ENCODE measurements at places on chromosomes 2 and 18. TPM values are rescaled to one million over a fixed set of nuclear protein-coding genes. Genes with fewer than 3 reads are reported as not detected.

The CCDC178 gene
- 1.1 TPM for total RNA-seq

The DPP4 gene
- total RNA-seq, result 11.2 TPM

The EMX1 gene
- total RNA-seq, result not detected

The FN1 gene
- total RNA-seq, result 257 TPM

The PRKAG3 gene
- not detected for total RNA-seq

The CASP8 gene
- total RNA-seq, result 17.0 TPM

The SLC5A7 gene
- 0.58 TPM for total RNA-seq

The ASB18 gene
- not detected for total RNA-seq

DNA sequence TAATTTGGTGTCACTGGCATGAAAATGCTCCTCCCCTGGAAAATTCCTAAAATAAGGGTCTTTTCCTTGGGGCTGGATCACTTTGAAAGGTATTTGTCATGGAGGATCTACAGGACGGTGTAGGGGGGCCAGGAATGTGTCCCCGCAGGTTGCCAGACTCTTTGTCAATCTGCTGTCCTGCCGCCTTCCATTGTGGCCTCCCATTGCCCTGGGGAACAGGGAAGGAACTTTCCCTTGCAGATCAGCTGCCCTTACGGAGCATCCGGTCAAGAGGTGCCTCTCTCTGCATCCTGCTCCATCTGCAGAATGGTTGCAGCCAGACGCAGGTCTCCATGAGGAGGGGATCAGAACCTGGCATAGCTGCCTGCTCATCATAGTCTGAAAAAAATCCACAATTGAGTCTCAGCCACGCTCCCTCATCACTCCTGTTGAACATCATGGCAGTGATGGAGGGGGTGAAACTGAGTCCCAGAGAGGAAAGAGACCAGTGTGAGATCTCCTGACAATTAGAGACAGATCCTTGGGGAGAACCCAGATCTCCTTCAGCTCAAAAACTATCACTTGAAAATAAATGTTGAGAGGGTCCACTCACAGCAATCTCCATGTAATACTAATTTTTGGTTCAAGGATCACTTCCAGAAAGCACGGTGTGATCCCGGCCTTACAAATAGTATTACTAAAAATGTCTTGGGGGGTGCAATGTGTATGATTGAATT, 244.8 kb downstream of the MYCN start:
- H3K27me3 ChIP-seq, result no peaks in the 10 kb centered on the region
- no peak for DNase-seq
- H3K27ac ChIP-seq, result no peak overlapping the region
- H3K4me3 ChIP-seq, result no peak overlapping the region
- peaks cover 19% of the 10 kb centered on the region for H3K4me1 ChIP-seq

DNA sequence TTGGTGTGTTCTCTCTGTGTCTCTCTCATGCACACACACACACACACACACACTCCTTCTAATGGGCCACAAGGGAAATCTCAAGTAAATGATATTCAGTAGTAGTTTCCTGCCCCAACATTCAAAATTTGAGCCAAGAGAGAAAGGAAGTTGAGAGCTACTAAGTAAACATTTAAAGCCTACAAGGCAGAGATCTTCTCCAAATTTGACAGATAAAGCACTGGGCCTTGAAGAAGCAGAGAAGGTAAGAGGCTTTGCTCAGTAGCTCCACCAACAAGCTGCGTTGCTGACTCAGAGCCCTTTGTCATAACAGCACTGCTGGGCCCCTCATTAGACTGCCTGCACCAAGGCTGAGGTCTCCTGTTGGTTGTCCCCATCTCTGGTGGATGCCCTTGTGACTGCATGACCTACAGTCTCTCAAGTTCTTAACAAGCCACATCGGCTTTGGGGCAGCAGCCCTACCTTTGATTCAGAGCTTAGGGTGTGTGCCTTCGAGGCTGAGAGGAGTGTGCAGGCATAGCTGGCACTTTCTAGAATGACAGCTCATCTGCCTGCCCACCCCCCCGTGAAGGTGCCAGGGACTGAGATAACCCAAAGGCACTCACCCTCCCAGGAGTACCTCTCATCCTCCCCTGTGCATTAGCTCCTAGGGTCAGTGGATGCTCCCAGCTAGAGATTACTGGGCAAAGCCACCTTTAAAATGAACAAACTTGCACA, 32.3 kb upstream of the NEB start:
- no peak overlapping the region for H3K27ac ChIP-seq
- DNase-seq, result no peak
- no peaks in the 10 kb centered on the region for H3K36me3 ChIP-seq
- no peaks in the 10 kb centered on the region for H3K27me3 ChIP-seq
- H3K4me3 ChIP-seq, result no peak overlapping the region

DNA sequence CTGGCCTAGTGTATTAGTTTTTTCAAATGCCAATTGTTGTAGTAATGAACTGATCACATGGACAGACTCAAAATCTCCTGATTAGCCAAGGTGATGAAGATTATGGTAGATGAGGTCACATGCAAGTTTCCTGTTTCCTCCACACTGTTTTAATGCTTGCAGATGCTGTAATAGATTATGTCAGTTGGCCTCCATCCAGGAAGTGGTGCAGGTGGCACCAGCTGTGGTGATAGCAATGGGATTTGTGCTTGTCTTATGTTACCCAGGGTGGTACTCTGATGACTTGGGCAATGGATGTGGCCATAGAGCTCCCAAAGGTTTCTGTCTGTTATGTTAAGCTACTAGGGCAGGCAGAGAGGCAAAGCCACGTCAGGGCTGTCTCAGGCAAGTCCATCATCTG, 332.9 kb upstream of the DDX18 start:
- no peak for DNase-seq
- H3K4me3 ChIP-seq, result no peak overlapping the region
- H3K27ac ChIP-seq, result no peak overlapping the region
- H3K4me1 ChIP-seq, result no peaks in the 10 kb centered on the region

- H3K4me3 ChIP-seq, result no peak overlapping the region
- no peak overlapping the region for H3K27ac ChIP-seq
- peaks cover 41% of the 10 kb centered on the region for H3K4me1 ChIP-seq
Measured at GRCh38 chr2:239441261-239442078, 40.6 kb upstream of the HDAC4 start.

GRCh38 chr2:238653431-238654109, 194.3 kb upstream of the TWIST2 start:
- no peak overlapping the region for H3K27ac ChIP-seq
- H3K36me3 ChIP-seq, result no peaks in the 10 kb centered on the region
- DNase-seq, result no peak
- no peak overlapping the region for H3K4me3 ChIP-seq
- H3K4me1 ChIP-seq, result no peaks in the 10 kb centered on the region

GRCh38 chr2:84851876-84852275, 29.0 kb downstream of the TRABD2A start:
- DNase-seq, result no peak
- no peaks in the 10 kb centered on the region for H3K27me3 ChIP-seq
- no peak overlapping the region for H3K4me3 ChIP-seq
- H3K27ac ChIP-seq, result no peak overlapping the region
- H3K36me3 ChIP-seq, result no peaks in the 10 kb centered on the region
- H3K4me1 ChIP-seq, result no peaks in the 10 kb centered on the region

- H3K4me1 ChIP-seq, result no peaks in the 10 kb centered on the region
- H3K27me3 ChIP-seq, result no peaks in the 10 kb centered on the region
- H3K36me3 ChIP-seq, result no peaks in the 10 kb centered on the region
- DNase-seq, result no peak
- no peak overlapping the region for H3K27ac ChIP-seq
Measured at GRCh38 chr18:49135877-49136276, 185.1 kb upstream of the SMAD7 start.

GRCh38 chr2:157793053-157793612, 83.0 kb downstream of the ACVR1 start:
- H3K4me1 ChIP-seq, result peaks cover 22% of the 10 kb centered on the region
- H3K4me3 ChIP-seq, result no peak overlapping the region
- DNase-seq, result no peak
- H3K27ac ChIP-seq, result no peak overlapping the region

GRCh38 chr2:151238527-151239487, 22.9 kb downstream of the RBM43 start:
- DNase-seq, result no peak
- H3K27me3 ChIP-seq, result no peaks in the 10 kb centered on the region
- H3K4me1 ChIP-seq, result peaks cover 9% of the 10 kb centered on the region
- H3K27ac ChIP-seq, result no peak overlapping the region
- H3K4me3 ChIP-seq, result no peak overlapping the region
- H3K36me3 ChIP-seq, result no peaks in the 10 kb centered on the region

- no peak overlapping the region for H3K27ac ChIP-seq
- no peaks in the 10 kb centered on the region for H3K27me3 ChIP-seq
- no peak overlapping the region for H3K4me3 ChIP-seq
- no peaks in the 10 kb centered on the region for H3K36me3 ChIP-seq
- no peaks in the 10 kb centered on the region for H3K4me1 ChIP-seq
Measured at GRCh38 chr18:78352910-78353309, 626.7 kb upstream of the SALL3 start.

- no peaks in the 10 kb centered on the region for H3K36me3 ChIP-seq
- H3K4me1 ChIP-seq, result no peaks in the 10 kb centered on the region
- H3K27me3 ChIP-seq, result peaks cover 59% of the 10 kb centered on the region
- DNase-seq, result no peak
Measured at GRCh38 chr2:199449455-199449854, 8.3 kb downstream of the SATB2 start.

DNA sequence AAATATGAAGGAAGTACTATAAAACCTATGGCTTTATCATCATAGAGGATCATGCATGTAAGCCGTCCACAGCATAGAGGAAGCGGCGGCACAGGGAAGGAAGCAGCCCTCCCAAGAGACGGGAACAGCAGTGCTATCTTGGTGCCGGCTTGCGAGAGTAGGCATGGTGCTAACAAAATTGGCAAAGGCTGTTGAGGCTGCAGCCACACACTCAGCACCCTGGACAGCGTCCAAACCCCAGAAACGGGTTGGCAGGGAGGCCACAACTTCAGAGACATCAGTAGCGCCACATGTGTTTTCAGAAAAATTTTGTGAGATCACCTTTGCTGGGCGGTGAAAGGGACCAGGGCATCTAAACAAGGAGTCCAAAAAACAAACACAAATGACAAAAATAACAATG, 37.7 kb downstream of the NETO1 start:
- H3K27ac ChIP-seq, result no peak overlapping the region
- no peaks in the 10 kb centered on the region for H3K4me1 ChIP-seq
- H3K27me3 ChIP-seq, result no peaks in the 10 kb centered on the region
- no peak for DNase-seq
- no peak overlapping the region for H3K4me3 ChIP-seq

DNA sequence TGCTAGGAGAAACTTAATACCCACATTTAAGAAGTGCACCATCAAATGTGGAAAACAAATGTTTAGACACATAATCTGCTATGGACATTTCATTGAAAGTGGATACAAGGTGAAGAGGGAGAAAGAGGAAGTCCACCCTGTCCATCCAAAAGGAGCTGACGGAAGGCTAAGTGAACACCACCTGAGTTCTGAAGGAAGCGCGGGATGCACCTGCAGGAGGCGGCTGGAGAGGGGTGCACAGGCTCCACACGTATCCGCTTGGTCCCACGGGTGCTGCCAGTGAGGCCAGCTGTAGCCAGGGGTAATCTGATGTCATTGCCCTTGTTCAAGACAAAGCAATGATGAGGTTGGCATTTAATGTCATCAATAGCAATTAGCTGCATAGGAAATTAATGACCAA, 75.9 kb upstream of the TMEM18 start:
- H3K27ac ChIP-seq, result no peak overlapping the region
- H3K27me3 ChIP-seq, result peaks cover 7% of the 10 kb centered on the region
- no peaks in the 10 kb centered on the region for H3K4me1 ChIP-seq
- DNase-seq, result no peak
- no peaks in the 10 kb centered on the region for H3K36me3 ChIP-seq
- H3K4me3 ChIP-seq, result no peak overlapping the region

- peaks cover 14% of the 10 kb centered on the region for H3K36me3 ChIP-seq
- H3K27ac ChIP-seq, result peak overlapping the region; percentile 88
Measured at GRCh38 chr2:74502147-74502719, 2.8 kb upstream of the LBX2 start.

DNA sequence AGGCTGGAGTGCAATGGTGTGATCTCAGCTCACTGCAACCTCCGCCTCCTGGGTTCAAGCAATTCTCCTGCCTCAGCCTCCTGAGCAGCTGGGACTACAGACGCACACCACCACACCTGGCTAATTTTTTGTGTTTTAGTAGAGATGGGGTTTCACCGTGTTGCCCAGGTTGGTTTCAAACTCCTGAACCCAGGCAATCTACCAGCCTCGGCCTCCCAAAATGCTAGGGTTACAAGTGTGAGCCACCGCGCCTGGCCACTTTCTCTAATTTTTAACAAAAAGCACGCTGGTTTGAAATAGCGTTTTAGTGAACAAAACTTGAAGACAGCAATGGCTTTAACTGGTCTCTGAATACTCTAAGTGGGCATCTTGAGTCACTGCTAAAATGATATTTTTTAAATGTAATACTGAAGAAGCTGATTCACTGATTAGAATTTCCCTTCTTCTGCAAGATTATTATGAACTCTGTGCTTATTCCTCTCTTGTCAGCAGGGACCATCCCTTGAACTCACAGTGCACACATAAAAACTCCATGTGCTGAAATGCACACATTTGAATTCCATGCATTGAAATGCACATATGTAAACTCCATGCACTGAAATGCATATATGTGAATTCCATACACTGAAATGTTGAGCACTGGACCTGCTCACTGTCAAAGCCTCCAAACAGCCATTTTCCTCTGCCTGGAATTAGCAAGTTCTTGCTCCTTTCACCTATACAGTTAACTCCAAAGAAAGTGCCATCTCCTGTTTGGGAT, 1411.5 kb upstream of the ACVR2A start:
- H3K4me1 ChIP-seq, result no peaks in the 10 kb centered on the region
- H3K36me3 ChIP-seq, result no peaks in the 10 kb centered on the region
- no peaks in the 10 kb centered on the region for H3K27me3 ChIP-seq
- no peak overlapping the region for H3K27ac ChIP-seq
- DNase-seq, result no peak

- H3K4me3 ChIP-seq, result no peak overlapping the region
- peaks cover 21% of the 10 kb centered on the region for H3K4me1 ChIP-seq
- H3K36me3 ChIP-seq, result no peaks in the 10 kb centered on the region
- peak; percentile 69 for DNase-seq
- H3K27ac ChIP-seq, result peak overlapping the region; percentile 75
- H3K27me3 ChIP-seq, result no peaks in the 10 kb centered on the region
Measured at GRCh38 chr18:49859725-49860124, 46.4 kb upstream of the ACAA2 start.

- DNase-seq, result no peak
- no peak overlapping the region for H3K4me3 ChIP-seq
- H3K27me3 ChIP-seq, result no peaks in the 10 kb centered on the region
- H3K27ac ChIP-seq, result no peak overlapping the region
- no peaks in the 10 kb centered on the region for H3K36me3 ChIP-seq
Measured at GRCh38 chr2:121803503-121803902, 48.1 kb downstream of the TSN start.

Data from stomach (tissue), 19 donors.